ENCODE measurements at places on chromosomes 16 and 17.

DNA sequence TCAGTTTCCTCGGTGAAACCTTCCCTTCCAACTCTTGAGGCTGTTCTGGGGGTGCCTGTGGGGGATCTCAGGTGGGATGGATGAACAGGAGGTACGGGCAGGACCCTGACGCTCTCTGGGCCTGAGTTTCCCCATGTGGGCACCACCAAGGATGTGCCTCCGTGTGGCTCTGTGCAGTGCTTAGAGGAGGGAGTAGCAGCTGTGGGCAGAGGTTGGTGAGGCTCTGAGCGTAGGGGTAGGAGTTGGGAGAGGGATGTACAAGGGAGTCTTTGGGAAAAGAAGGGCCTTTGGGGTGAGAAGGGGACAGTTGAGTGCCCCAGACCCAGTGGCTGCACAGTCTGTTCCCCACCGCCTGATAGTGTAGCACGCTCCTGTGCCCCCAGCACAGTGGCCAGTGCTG lies 59.1 kb downstream of the SNX20 start:
- DNase-seq: no peak

- no peak for DNase-seq
Observed at GRCh38 chr17:68801335-68802247, 153.6 kb downstream of the ABCA8 start.

GRCh38 chr17:66540131-66540781 lies 237.8 kb downstream of the PRKCA start:
- DNase-seq: no peak

- DNase-seq: no peak
Observed at GRCh38 chr16:54346041-54346440, 59.5 kb upstream of the IRX3 start.

GRCh38 chr16:47060596-47060995 lies 83.1 kb downstream of the NETO2 start:
- DNase-seq: no peak

DNA sequence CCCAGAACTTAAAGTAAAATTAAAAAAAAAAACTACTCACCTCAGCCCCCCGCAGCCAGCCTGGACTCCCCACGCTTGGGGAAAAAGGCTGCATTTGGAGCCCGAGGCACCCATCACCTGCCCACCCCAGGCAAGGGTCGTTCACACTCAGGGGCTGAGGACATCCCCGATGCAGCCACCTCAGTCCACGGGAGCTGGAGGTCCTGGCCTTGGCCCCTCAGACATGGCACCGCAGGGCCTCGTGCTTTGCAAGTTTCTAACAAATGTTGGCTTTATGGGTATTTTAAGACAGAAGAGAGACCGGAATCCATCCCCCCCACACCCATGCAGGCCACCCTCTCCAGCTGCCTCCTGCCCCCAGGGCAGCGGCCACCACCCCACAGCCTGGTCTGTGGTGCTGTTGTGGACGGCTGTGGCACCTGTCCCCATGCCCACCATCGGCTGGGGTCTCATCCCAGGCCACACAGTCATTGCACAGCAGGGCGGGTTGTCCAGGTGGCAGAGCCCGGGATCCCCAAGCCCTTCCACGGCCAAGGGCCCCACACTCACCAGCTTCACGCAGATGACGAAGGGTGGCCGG lies 116.4 kb upstream of the ZNF750 start:
- no peak for DNase-seq

DNA sequence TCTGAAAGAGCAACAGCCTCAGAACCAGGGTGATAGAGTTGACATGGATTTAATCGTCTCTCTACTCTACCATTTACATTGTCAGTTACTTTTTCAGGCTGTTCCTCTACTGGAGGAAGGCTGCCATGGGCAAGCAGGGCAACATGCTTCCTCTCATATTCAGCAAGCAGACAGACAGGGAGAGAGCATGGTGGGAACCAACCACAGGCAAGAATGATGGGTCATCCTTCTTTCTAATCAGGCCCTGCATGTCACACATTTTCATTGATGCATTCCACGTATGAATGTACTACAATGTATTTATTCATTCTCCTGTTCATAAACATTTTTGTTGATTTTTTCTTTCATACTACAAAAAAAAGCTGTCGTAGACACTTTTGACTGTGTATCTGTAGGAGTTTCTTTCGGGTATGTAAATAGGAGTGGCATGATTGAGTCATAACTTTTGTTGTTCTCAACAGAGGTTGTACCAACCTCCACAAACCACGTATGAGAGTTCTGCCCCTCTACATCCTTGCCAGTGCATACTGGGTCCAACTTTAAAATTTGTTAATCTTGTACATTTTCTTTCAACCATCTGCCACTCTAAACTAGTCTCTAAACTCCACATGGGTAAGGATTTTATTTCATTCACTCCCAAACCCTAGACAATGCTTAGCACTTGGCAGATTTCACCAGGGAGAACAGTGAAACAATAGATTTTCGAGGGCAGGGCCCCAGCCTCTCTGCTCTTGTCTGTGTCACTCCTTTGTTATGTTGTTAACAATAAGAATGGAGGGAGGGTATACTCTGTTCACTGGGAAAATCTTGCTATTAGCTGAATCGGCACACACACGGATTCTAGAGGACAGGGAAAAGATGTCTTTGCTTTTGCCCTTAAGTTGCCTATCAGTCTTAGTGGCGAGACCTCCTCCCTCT lies 58.7 kb downstream of the CMC2 start:
- DNase-seq: no peak

DNA sequence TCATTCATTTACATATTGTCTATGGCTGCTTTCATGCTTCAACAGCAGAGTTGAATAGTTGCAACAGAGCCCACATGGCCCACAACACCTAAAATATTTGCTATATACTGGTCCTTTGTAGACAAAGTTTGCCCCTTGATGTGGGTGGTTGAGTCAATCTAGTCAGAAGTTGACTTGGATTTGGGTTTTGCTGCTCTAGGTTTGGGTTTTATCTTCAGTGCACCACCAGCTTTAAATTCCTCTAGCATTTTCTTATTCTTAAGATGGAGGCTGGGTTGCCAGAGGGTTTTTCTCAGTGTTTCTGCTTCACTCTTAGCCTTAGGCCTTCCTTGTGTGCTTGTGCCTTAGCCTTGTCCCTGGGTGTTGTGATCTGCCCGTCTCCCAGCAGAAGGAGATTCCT lies 51.0 kb downstream of the CCDC182 start:
- no peak for DNase-seq

GRCh38 chr17:46887717-46888116 lies 35.2 kb upstream of the GOSR2 start:
- DNase-seq: no peak

DNA sequence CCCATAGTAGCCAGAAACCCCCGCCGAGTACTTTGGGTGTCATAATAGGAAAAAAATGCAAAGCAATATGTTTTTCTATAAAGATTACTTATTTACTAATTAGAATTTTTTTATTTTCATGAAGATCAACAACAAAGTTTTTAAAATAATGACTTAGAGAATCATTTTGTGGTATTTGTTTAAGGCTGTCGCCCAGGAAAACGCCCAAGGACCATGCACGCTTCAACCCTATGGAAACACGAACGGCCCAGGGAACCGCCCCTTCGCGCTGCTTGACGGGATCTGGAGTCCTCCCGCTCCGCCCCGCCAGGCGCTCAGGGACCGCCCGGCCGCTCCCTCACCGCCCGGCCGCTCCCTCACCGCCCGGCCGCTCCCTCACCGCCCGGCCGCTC lies 408 bp upstream of the KPNA2 start:
- DNase-seq: no peak

- no peak for DNase-seq
Observed at GRCh38 chr17:76517638-76518038, 16.4 kb upstream of the RHBDF2 start.

DNA sequence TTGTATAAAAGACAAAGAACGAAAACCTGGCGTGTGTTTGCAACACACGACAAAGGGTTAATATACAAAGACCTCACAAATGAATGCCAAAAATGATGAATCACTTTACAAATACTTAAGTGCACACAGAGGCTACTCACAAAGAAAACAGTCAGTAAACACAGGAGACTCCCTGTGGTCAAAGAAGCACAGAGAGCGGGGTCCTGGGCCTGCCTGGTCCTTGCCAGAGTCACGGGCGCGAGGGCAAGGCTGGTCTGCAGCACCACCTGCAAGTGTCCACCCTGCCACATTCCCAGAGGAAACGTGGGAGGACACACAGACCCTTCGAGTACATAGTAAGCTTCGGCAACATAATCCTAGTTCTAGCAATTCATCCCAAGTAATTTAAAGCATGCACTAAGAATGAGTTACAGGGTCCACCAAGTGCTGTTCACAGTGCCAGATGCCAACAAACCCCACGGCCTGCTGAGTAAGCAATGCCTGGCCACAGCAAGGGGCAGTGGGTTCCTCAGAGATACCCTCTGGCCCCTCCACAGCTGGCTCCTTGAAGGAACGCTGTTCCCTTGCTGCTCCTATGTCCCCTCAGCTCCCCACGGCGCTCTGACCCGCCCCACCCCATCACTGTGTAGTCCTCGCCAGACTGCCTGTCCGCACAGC lies 24.6 kb upstream of the FAAP100 start:
- no peak for DNase-seq

DNA sequence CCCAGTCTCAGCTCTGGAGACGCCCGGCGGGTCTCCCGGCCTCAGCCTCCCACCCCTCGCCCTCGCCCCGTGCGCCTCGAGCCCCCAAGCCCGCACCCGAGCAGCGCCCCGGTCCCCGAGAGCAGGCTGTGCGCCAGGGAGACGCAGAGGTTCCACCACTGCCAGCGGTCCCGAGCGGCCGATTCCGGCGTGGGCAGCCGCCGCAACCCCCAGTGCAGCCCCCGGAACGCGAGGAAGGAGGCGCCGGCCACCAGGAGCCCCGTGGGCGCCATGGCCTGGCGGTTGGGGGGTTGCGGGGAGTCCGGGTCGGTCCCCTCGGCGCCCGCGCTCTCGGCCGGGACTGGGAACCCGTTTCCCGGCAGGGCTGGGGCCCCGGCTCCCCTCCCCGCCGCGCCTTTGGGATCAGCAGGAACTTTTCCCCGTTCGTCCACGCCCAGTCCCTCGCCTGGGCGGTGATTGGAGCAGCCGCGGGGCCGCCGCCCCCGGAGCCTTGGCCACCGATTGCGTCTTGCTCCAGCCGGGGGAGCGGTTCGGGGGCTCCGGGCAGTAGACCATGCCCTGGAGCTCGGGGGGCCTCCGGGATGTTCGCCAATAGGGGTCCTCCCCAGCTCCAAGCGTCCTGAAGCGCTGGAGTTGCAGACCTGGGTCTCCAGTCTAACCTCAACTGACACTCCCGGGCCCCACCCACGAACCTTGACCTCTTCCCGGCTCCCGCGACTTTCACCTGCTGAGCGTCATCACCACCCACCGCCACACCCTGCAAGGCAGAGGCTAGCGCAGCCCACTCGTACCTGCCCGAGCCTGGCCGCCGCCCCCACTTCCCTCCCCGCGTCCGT lies at the start of gene TLCD2:
Gene TLCD2 (minus strand): TSS at position 407 of the 836 bp plus-strand sequence. CDS start 135 bp downstream, at position 272.
- no peak for DNase-seq

- DNase-seq: no peak
Observed at GRCh38 chr17:27834571-27834970, 34.2 kb upstream of the NOS2 start.

GRCh38 chr16:2277466-2278271 lies 9.7 kb upstream of the RNPS1 start:
- no peak for DNase-seq

DNA sequence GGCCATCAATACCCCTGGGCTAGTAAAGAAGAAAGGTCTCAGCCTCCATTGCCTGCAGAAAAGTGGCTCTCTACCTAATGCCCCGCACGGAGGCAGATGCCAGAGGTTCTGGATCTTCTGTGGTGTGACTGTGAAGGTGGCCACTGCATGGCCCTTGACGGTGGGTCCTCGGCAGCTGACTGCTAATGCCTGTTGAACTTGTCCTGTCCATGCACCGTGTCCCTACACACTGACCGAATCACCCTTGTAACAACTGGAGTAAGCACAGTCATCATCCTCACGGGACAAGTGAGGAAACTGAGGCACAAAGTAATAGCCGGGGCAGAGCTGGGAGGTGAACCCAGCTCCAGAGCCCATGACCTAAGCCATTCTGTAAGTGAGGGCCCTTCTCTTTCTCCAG lies 48.8 kb downstream of the MYH11 start:
- no peak for DNase-seq

- no peak for DNase-seq
Observed at GRCh38 chr17:2393954-2394749, 6.7 kb downstream of the MNT start.

DNA sequence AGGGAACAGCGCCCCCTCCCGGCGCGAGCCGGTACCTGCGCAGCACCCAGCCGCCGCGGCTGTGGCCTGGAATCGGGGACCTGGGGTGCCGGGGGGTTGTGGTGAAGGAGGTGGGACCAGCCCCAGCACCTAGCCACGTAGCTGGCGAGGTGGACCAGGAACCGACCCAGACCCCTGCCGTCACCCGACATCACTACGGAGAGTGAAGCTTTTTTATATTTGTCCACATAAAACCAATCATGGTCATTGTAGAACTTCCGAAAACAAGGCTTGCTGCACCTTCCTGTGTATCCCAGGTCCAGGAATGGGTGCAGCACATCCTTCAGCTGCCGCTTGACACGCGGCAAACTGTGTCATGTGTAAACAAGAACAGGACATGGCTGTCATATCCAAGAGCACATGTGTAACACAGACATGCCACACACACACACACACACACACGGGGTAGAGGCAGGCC lies 1.3 kb downstream of the HBQ1 start:
- no peak for DNase-seq

DNA sequence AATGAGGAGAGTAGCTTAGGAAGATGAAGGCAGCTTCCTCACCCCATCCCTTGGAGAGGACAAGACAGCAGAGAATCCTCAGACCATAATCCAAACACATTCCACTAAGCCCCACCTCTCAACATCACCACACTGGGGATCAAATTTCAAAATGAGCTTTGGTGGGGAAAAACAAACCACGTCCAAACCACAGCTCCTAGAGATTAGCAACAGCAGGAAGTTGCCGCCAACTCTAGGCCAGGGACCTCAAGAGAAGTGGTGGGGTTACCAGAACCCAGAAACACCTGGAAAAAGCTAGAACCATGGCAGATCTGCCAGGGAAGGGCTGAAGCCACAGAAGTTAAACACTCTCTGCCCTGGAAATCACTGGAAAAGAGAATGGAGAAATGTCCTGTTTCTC lies 571.6 kb downstream of the HS3ST4 start:
- DNase-seq: no peak

GRCh38 chr17:77363821-77364361 lies 223.1 kb downstream of the SEC14L1 start:
- no peak for DNase-seq

GRCh38 chr16:57574086-57574485 lies 31.6 kb downstream of the ADGRG5 start:
- no peak for DNase-seq

- no peak for DNase-seq
Observed at GRCh38 chr17:53894591-53894990, 71.9 kb downstream of the KIF2B start.
